Heart left ventricle (tissue), 16 donors: ENCODE measurements at places on chromosomes 1 and 21.

- DNase-seq = peak; percentile 79
Observed at GRCh38 chr1:28775121-28775942, 36.6 kb upstream of the OPRD1 start.

DNA sequence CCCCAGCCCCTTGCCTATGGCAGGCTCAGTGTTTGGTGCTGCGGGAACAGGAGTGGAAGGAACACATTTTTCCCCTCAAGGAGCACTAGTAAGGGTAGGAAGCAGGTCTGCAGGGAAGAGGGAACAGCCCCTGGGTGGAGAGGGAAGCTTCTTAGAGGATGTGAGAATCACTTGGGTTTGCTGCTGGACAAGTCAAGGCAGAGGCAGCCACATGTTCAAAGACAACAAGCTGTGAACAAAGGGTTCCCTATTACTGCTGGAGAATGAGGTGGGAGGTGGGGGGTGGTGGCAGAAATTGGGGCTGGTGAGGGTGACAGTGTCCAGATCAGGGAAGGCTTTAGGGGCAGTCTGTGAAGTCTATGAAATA is 24.8 kb upstream of the CITED4 start:
- DNase-seq = no peak

GRCh38 chr1:117466761-117467160 is 99.5 kb downstream of the MAN1A2 start:
- no peak for DNase-seq

- DNase-seq = peak; percentile 83
Observed at GRCh38 chr1:1430114-1430982, 5.1 kb upstream of the VWA1 start.

GRCh38 chr1:209455145-209455544 is 128.4 kb upstream of the CAMK1G start:
- no peak for DNase-seq

DNA sequence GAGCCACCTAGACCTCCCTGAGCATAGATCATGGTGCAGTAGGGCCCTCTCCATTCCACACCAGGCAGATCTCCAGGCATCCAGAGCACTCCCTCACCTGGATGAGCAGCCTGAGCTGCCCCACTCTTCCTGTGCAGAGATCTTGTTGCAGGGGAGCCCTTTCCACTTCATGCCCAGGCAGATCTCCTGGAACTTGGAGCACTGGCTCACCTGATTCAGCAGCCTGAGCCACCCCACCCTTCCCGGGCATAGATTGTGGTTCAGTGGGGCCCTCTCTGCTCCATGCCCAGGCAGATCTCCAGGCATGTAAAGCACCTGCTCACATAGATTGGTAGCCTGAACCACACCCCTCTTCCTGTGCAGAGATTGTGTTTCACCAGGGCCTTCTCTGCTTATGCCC is 78.0 kb downstream of the SEC16B start:
- DNase-seq = no peak

DNA sequence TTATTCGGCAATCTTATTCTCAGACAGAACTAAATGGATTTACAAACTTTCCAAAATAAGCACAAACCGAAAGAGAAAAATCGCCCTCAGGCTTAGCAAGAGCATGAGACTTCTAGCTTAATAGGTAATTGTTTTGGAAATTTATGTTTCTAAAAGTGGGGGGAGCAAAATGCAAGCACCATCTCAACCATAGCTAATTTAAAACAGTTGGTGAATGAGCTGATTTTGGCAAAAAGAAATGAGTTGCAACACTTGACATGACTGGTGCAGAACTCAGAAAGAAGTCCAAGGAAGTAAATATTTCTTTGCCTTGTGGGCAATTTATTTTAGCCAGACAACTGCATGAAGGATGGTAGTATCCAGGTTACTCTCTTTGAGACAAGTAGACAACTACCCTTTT is 71.5 kb upstream of the PTGFR start:
- no peak for DNase-seq

GRCh38 chr1:49199564-49199963 is 422.9 kb upstream of the BEND5 start:
- no peak for DNase-seq

- peak; percentile 18 for DNase-seq
Observed at GRCh38 chr21:44498280-44499210, 41.5 kb downstream of the KRTAP10-1 start.

DNA sequence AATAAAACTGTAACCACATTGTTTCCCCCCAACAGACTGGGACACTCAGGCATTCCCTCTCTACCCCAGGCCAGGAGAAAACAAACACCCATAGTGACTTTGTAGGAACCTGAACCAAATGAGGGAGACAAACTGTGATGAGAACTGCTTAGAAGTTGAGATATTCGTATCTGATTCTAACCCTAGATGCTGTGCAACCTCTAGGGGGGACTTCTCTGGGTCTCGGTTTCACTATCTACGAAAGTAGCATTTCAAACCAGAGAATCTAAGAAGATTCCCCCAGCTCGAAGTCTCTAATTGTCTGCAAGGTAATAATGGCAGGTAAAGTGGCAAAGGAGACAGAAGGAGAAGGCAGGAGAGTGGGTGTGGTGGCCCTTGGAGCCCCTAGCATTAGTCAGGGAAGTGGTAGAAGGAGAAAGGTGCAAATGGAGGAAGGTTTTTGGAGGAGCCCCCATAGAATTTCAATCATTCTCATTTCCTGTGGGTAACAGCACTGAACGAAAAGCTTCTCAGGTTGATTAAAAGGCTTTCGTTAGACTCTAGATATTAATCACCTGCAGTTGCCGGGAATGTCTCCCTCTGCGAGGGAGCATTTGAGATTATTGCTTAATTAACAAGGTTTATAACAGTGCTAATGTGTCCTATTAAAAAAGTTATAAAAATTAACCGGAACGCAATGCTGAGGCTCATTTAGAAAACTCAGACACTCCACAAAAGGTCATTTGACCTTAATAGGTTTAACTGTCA is 46.4 kb downstream of the BEND5 start:
- no peak for DNase-seq

- DNase-seq = no peak
Observed at GRCh38 chr21:46194374-46195334, 10.4 kb upstream of the SPATC1L start.

GRCh38 chr1:59672851-59673572 is 141.7 kb upstream of the HOOK1 start:
- no peak for DNase-seq

- no peak for DNase-seq
Observed at GRCh38 chr1:55309053-55309452, 93.9 kb upstream of the USP24 start.

DNA sequence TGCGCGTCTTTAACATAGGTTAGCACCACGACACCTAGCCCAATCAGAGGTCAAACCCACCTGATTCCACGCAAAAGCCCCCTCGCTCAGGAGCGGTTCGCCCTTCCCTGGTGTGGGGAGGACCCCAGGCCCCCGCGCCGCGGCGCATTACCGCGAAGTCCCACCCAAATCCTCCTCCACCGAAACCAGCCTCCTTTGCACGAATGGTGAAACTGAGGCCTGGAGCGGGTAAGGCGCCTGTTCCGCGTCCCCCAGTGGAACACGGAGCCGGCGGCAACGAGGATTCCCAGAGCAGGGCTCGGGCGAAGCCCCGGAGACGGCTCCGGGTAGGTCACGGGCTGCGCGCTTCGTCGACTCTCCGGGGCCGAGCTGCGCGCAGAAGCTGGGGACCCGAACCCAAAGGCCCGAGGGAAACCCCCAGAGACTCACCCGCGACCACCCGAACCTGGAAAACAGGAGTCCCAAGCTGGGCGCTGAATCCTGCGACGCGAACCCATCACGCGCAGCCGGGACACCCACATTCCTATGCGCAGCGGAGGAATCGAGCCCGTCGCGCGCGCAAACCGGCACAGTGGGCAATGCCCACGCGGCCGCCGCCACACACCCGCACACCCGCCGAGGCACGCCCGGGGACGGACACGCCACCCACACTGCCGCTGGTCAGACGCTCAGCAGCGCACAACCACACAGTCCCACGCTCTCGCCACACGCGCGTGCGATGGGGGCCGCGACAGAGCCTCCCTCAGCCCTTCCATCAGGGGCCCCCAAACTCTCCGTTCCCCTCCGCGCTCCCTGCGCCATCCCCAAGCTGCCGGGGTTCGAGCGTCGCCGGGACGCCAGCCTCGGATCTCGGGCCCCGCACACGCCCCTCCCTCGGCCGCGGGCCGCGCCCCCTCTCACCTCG is 507 bp downstream of the GLIS1 start:
- no peak for DNase-seq

DNA sequence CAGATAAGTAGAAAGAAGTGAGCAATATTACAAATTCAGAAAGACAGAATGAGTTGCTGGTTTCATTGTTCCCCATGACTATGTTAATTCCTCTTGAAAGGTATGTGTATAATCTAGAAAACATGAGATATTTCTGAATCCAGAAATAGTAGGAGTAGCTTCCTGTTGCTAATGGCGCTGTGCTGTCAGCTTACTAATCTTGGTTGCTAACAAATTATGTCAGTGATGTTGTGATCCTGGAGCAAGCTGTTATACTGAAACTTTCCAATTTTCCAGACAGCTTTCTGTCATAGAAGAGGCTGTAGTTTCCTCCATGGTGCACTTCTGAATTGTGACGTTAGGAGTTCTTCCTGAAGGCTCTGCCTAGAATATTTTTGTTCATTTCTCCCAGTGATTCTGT is 372.3 kb downstream of the USP25 start:
- no peak for DNase-seq

DNA sequence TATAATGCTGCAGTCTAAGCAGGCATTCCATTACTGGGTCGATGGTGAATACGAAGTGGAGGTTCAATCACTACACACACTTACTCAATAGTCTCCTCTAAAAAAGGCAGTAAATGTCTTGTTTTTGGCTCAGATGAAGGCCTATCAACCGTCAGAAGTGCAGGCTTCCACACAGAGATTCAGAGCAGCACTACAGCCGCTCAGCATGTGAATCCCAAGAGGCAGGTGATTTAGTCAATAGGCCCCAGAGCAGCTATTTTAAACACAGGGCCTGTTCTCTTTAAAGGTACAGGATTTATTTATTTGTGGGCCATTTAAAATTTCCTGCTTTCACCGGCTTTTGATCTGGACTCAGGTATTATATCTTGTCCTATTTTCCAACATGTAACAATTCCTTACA is 293.7 kb downstream of the RGS7 start:
- DNase-seq = no peak

DNA sequence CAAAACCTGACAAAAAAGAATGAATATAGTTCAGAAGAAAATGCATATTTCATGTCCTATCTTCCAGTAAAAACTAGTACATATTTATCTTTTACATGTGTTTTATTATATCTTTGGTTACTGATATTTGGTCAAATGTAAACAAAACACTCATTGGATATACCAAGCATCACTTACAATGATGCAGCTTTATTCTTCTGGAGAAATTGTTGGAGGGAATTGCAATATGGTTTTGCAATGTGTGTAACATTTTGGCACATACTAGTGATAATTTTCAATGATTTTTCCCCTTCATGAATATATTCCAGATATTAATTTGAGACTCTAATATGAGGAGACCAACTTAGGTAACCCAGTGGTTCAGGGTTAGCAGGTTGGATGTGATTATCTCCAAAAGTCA is 146.1 kb downstream of the ZC3H11B start:
- DNase-seq = no peak

DNA sequence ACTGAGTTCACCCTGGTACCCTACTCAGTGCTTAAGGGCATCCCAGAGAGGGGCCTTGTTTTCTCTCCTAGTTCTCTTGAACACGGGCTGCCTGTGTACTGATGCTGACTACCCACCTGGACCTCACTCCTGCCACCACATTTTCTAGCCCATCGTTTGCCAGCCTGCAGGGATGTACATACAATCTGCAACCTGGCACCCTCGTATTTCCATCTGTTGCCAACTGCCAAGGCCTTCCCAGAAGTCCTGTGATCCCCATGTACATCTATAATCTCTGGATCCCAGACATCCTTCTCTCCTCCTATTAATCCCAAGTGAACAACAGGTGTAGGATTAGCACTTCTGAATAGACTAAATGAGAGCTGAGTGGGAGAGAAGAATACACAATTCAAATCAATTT is 212.0 kb downstream of the SLC45A1 start:
- no peak for DNase-seq

GRCh38 chr1:195745189-195746010 is 862.8 kb downstream of the KCNT2 start:
- DNase-seq = no peak

DNA sequence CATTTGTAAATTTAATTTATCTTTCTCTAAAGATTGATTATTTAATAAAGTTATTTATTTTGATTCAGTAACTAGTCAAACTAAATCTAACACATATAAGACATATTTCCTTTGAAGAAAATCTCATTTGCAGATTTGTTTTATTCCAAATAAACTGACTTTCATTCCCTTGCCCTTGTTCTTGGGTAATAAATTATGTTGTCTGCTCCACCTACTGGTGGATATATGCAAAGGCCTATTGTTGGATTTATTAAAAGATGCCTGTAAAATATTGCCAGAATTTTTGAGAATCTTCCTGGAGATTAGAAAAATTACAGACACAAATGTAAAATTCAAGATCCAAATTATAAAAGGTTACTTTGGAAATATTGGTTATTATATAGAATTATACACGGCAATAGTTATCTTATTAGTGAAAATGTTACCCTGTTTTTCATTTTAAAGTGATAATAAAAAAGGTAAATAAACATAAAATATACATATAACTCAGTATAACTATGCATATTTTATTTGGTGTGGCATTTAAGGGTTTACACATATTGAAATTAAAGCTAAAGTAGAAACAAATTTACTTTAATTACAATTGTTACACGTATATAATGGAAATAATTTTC is 116.1 kb downstream of the SPATA17 start:
- DNase-seq = no peak

GRCh38 chr1:87330885-87331364 is 2.2 kb downstream of the LMO4 start:
- DNase-seq = no peak

- DNase-seq = no peak
Observed at GRCh38 chr1:208737922-208738321, 493.7 kb upstream of the PLXNA2 start.

DNA sequence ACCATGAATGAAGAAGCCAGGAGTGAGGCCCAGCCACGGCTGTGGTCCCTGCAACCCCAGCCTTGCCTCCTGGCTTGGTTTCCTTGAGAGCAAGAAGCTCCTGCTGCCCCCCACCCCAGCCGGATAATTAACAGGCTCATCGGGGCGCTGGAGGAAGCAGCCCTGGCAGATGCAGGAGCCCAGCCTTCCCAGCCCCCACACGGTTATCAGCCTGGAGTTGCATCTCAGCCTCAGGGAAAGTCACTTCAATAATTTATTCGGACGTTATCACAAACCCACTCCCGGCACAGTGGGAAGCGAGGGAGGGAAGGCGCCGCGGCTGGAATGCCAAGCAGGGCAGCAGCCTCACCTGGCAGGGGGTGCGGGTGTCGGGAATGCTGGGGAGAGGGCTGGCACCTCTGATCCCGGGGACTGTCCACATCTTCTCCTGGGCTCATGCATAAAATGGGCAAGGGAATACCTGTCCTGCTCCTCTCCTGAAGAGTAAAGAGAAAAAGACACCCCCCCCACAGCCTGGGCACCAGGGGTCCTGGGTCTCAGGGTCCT is 43.3 kb upstream of the LRP8 start:
- no peak for DNase-seq
